Islet precursor cell (in vitro differentiated cells): ENCODE measurements at places on chromosomes 16 and 17.
A peak's percentile ranks its signal among the peaks of the same experiment; 100 is the strongest.

GRCh38 chr17:78919861-78920450, 5.2 kb downstream of the TIMP2 start:
- peak; percentile 54 for DNase-seq

GRCh38 chr17:80262775-80263244, 2.2 kb downstream of the RNF213 start:
- peak; percentile 61 for DNase-seq

DNA sequence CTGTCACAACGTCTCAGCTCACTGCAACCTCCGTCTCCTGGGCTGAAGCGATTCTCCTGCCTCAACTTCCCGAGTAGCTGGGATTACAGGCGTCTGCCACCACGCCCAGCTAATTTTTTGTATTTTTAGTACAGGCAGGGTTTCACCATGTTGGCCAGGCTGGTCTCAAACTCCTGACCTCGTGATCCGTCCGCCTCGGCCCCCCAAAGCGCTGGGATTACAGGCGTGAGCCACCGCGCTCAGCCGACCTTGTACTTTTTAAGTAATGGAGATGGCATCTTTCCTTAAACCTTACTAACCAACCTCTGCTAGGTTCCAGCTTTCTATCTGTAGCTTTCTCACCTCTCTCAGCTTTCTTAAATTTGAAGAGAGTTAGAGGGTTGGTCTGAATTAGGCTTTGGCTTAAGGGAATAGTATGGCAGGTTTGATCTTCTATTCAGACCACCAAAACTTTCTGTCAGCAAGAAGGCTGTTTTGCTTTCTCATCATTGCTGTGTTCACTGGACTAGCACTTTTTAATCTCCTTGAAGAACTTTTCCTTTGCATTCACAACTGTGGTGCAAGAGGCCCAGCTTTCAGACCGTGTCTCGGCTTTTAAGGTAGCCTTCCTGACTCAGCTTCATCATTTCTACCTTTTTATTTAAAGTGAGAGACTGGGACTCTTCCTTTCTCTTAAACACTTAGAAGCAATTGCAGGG, 28.0 kb downstream of the YWHAE start:
- no peak for DNase-seq

- DNase-seq = no peak
These were observed 28.7 kb downstream of the GOSR1 start for GRCh38 chr17:30505868-30506417.

GRCh38 chr16:57486858-57487834, 853 bp upstream of the DOK4 start:
- DNase-seq = peak; percentile 63

DNA sequence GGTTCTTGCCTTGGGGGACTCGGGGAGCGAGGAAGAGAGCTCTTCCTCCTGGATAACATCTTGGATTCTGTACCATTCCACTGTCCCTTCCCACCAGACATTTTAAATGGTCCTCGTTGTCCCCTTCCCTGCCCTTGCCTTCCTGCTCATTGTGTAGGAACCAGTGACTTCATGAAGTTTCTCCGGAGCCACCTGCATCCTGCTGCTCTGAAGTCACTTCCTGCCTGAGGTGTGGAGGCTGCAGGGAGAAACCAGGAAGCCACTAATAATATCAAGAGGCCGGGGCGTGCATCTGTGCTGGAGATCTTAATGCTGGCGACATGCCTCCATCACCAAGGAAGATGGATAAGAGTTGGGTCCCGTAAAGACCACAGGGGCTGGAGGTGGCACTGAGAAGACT, 6.2 kb upstream of the SLC16A13 start:
- DNase-seq = no peak

DNA sequence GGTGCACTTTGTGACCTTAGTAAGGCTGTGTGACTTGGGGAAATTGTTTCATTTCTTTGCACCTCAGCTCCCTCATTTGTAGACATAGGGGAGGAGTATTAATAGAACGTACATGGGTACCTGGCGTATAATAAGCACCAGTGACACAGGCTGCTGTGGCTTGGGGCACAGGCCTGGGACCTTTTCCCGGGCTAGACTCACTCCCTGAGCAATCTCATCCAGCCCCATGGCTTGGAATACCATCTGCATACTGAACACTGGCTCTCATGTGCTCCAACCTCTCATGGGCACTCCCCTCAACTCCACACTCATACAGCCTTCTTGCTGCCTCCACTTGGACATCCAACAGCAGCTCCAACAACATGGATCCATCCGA, 41.0 kb upstream of the MRPS23 start:
- DNase-seq = no peak

- no peak for DNase-seq
These were observed 3.3 kb upstream of the IRX5 start for GRCh38 chr16:54927125-54928015.

- DNase-seq = no peak
These were observed 128.2 kb downstream of the CLEC16A start for GRCh38 chr16:11072420-11073153.

GRCh38 chr17:6639014-6639585, 1.4 kb downstream of the KIAA0753 start:
- DNase-seq = no peak

GRCh38 chr16:79409978-79410377, 190.6 kb downstream of the MAF start:
- DNase-seq = no peak

DNA sequence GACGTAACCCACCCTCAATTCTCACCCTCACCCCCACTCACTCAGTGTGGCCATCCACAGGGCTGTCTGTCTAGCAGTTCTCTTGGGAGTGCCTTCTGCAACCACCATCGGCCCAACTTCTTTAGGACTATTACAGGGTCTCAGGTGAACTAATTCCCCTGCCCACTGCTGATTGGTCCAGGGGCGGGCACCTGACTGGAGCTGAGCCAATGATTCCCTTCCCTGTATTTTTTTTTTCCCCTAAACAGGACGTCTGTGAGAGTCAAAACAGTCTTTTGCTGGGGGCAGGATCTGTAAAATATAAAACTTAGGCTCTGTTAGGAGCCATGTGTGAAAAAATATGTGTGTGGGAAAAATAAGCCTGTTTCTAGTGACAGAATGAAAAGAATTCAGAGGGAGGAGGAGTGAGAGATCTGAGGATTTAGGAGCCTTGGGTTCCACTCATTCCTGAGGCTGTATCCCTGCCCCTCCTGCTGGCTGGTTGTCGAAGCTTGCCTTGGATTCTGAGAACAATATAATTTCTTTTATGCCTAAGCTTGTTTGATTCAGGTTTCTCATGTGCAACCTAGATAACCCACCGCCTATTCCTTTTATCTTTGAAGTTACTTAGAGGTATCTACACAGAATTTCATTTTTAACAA, 115.0 kb downstream of the SPACA3 start:
- no peak for DNase-seq

- no peak for DNase-seq
These were observed 29.7 kb downstream of the MBTPS1 start for GRCh38 chr16:84087001-84087400.

DNA sequence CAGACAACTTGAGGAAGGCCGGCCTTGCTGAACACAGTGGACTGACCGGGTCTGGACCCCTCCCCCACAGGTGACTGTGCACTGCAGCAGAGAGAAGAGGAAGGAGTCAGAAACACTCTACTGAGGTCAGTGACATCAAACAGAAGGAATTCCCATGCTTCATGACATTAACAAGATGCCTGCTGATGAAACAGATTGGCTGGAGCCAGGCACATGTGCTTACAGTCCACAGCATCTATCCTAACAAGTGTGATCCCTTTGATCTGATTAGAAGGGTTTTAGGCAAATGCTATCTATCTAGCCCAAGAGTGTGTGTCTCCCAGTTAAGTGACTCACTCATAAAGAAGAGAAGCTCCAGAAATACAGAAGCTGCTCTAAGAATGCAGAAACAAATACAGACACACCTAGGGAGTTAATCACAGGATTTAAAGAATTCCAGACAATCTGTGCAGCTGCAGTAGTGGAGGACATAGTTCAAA, 90.2 kb downstream of the SYCE1L start:
- DNase-seq = peak; percentile 99

DNA sequence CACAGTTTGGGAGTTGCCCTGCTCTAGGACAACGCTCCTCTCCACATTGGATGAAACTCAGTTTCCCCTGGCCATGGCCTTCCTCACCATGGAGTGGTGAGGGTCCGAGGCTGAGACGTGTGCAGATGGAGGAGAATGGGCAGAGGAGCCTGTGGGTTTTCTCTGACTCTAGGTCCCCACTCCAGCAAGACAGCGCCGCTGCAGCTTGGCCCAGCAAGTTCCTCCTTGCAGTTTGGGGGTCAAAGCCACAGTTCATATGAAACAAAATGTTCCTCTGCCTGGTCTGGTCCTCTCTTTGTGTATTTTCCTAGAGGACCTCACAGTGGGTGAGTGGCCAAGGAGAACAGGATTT, 2.3 kb downstream of the C16orf54 start:
- DNase-seq = no peak

- peak; percentile 54 for DNase-seq
These were observed 37.2 kb downstream of the MEAK7 start for GRCh38 chr16:84467256-84467655.

DNA sequence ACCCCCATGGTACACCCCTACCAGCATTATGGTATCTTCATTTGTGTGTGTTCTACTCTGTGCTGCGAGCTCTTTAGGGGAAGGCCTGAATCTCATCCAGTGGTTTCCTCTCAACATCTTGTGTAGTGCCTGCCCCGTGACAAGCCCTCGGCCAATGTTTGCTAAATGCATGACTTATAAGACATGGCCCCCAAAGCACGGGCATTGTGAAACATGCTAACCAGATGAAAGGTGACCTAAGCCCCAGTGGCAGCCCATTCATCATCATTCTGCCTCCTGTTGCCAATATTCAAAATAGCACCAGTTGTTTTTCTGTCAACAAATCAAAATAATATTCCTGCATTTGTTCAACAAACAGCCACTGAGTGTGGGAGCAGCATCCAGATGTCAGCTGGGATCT, 108.8 kb upstream of the HSBP1 start:
- DNase-seq = no peak

GRCh38 chr17:68461589-68461988, 4.3 kb upstream of the WIPI1 start:
- DNase-seq = no peak

DNA sequence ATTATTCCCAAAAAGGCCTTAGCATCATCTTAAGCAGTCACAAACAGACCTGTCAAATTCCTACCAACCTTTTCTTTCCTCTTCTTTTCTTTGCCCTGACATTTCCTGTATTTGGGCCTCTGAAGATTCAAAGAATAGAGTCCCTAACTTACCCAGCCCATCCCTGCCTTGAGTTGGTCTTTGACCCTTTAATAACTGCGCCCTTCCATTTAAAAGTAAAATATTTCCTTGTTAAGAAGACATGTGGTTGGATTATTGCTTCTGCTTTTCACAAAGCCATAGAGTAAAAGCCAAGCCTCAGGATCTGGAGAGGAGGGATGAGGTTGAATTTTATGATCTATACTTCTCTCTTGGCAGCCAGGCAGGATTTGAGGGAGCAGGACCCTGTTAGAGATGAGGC, 13.2 kb upstream of the CCL23 start:
- DNase-seq = no peak

DNA sequence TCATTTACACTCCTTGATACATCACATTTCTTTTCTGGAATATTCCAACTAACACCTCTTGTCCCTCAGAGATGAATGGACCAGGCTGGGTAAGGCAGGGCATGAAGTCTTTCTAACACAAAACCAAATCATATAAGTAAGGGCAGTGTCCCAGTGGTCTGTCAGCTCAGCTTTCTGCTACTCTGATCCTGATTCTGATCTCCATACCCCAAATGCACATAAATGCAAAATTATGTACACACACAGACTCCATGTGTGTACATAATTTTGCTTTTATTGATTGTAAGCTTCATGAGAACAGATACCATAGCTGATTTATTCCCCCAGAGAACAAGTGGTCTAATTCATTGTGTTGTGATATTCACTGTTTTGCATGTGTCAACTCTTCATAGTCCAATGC, 47.9 kb downstream of the NOG start:
- DNase-seq = no peak

GRCh38 chr17:35641032-35641431, 53.9 kb downstream of the AP2B1 start:
- no peak for DNase-seq

- DNase-seq = no peak
These were observed 93.0 kb upstream of the NETO2 start for GRCh38 chr16:47236716-47237115.

- no peak for DNase-seq
These were observed 334.3 kb downstream of the CBLN1 start for GRCh38 chr16:48947371-48947713.

- peak; percentile 83 for DNase-seq
These were observed 18.3 kb downstream of the CIITA start for GRCh38 chr16:10895053-10895946.

DNA sequence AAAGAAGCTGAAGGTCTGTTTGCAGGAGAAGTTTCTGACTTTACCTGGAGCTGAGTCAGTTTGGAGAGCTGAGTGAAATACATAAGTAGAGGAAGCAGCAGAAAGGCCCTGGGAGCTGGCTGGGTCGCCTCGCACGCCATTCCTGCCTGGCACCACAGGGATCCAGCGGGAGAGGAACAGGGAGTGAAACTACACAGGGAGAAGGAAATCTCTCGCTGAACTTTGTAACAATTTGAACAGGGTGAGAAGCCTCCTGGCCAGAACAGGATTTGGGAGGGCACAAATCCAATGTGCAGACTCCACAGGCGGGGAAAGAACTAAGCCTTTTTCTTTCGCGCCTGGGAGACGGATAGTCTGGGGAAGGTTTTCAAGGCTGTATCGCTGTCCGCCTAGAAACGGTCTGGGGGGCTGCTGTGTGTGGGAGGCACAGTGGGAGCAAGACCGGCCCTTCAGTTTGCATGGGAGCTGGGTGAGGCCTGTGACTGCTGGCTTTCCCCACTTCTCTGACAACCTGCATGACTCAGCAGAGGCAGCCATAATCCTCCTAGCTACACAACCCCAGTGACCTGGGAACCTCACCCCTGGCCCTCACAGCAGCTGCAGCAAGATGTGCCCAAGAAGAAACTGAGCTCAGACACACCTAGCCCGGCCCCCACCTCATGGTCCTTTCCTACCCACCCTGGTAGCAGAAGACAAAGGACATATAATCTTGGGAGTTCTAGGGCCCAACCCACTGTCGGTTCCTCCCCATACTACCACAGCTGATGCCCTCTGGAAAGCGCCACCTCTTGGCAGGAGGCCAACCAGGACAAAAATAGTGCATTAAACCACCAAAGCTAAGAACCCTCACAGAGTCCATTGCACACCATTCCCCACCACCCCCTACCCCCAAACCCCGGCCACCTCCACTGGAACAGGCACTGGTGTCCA, 778.6 kb downstream of the KCNJ2 start:
- no peak for DNase-seq

DNA sequence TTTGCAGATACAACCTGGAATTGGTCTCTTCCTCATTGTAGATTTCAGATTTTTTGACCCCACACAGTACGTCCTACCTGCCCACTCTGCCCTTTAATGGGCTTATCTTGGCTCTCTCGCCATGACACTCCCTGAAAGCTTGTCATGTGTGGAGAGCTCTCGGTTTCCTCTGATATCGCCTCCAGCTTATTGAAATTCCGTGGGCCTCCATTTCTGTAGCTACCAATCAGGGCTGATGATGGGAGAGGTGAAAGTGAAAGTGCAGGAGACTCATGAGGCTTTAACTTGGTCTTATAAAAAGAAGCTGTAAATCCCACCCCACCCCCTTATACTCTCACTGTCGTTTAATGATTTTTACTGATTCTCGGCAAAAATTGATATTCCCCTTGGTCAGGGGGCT, 17.7 kb downstream of the HOXB1 start:
- no peak for DNase-seq
